HS-27A (cell line): ENCODE measurements at places on chromosomes 12 and 14.

DNA sequence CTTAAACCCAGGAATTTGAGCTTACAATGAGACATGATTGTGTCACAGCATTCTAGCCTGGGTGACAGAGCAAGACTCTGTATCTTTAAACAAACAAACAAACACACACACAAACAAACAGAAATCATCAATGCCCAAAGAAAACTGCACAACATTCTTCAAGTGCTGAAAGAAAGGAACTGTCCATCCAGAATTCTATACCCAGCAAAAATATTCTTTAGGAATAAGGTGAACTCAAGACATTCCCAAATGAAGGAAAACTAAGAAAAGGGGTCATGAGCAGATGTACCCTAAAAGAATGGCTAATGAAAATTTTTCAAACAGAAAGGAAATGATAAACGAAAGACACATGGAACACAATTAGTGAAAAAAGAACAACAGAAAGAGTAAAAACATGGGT, 22.3 kb upstream of the RNF212B start:
- no peak for DNase-seq

- DNase-seq, result no peak
These were observed 20.7 kb downstream of the YARS2 start for GRCh38 chr12:32734952-32735351.

DNA sequence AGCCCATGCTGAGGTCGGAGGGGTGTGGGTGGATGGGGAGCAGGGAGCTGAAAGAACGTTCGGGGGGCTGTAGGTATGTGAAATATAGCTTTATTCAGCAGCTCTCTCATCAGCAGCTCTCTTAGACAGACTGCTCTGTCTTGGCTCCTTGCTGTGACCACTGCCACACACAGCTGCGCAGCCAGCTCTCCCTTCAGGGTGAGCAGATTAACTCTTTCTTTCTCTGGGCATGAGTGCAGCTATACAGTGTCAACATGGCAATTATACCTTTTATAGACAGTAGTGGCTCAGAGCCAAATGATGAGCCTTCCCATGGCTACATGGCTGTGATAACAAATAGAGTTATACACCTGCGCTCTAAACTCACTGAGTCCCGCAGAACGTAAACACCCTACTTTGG, 137.7 kb upstream of the NEDD1 start:
- DNase-seq, result no peak

GRCh38 chr12:116937640-116938039, 26.9 kb downstream of the FBXW8 start:
- no peak for DNase-seq

DNA sequence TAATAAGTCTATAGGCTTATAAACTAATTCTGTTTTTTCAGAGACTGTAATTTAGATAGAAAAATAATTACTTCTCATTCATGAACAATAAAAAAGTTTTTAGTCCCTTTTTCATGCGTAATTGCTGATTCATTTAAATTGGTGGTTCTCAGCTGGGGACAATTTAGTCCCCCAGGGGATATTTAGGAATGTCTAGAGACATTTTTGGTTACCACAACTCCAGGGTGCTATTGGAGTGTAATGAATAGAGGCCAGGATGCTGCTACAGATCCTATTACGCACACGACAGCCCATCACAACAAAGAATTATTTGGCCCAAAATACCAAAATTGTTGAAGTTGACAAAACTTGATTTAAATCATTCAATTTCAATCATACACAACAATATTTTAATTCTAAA, 22.8 kb upstream of the VCPKMT start:
- no peak for DNase-seq

DNA sequence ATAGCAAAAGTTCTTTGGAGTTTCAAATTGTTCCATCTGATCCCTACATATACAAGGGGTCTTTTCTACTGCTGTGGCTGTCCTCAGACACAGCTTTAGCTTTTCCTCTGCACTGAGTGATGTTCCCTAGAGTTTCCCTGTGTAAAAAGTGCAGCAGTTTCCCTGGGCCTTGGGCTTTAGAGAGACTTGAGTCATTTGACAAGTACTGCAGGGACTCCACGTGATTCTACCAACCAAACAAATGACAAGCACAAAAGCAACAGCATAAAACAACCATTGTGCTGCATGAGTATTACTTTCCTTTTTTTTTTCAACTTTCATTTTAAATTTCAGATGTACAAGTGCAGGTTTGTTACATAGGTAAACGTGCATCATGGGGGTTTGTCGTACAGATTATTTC, 272.8 kb downstream of the PDZRN4 start:
- DNase-seq, result no peak

DNA sequence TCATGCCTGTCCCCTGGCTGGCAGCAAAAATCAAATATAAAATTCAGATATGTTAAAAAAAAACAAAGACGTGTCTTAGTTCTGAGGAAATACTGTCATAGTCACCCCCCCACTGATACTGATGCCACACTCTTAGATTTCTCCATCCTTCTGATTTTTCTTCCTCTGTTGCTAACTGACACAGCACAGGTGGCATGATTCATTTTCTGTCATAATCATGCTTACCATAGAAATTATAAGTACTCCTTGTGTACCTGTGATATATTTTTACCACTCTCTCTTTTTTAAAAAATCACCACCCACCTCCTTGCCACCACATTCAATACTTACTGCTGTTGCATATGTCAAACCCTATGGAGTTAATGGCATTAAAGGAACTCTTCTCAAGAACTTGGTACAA, 209.2 kb downstream of the PPM1H start:
- DNase-seq, result no peak

DNA sequence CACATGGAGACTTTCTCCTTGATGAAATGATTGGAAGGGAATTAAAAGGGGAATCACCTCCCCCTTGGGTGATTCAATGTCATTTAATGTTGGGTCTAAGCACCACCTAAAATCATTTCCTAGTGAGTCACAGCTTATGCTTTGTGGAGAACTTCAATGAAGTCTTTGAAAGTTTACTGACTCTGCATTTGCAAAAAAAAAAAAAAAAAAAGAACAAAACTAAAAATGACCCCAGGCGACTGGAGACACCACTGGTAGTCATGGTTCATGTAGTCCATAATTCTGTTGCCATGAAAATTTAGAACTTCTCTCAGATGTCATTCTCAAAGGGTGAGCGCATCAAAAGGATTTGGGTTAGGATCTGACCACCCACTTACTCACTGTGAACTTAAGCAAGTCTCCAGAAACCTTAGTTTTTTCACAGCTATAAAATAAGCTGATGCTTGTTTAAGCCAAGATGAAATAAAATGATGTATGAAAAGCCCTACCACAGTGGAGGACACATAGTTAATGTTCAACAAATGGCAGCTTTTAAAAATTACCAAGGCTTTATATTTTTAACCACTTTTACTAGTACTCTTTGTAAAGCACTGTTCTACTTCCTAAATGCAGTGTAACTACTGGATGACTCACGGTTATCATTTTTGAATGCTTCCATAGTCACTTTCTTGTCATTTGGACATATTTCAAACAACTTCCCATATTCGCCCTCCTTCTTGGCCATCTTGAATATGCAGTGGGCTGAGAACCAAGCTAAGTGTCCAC, 18.1 kb upstream of the KSR2 start:
- peak; percentile 80 for DNase-seq

- no peak for DNase-seq
These were observed 67.9 kb upstream of the ATF1 start for GRCh38 chr12:50695961-50696360.

DNA sequence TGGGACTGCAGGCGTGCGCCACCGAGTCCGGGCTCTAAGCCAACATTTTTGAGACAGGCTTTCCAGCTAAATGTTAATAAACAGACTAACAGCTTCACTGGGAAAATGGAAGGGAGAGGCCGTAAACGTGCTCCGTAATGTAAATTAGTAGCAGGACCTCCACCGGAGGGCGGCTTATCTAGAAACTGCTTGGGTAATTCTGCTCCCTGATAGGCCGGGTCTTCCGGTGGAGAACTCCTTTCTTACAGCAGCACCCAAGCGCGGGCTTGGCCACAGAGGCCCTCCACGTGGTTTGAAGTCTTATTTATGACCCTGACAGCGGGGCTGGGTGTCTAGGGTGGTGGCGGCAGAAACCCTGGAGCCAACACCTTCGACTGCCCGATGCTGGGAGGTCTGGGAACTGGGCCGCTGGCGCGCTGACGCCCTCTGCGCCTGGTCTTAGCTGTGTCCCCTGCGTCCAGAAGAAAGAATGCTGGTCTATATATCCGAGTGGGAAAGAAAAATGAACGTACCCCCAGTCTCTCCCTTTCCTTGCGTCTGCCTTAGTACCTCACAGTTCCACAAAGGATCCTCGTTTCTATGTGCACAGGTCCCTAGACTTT, 1.7 kb downstream of the DPPA3 start:
- DNase-seq, result no peak

GRCh38 chr12:108173160-108173559, 44.1 kb downstream of the WSCD2 start:
- no peak for DNase-seq

DNA sequence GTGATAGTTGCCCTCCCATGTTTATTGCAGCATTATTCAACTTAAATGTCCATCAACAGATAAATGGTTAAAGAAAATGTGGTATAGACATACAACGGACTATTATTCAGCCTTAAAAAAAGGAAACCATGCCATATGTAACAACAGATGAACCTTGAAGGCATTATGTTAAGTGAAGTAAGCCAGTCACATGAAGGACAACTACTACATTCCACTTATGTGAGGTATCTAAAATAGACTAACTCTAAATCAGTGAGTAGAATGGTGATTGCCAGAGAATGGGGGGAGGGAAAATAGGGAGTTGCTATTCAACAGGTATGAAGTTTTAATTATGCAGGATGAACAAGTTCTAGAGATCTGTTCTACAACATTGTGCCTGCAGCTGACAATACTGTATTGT, 10.1 kb downstream of the PCNX4 start:
- no peak for DNase-seq

DNA sequence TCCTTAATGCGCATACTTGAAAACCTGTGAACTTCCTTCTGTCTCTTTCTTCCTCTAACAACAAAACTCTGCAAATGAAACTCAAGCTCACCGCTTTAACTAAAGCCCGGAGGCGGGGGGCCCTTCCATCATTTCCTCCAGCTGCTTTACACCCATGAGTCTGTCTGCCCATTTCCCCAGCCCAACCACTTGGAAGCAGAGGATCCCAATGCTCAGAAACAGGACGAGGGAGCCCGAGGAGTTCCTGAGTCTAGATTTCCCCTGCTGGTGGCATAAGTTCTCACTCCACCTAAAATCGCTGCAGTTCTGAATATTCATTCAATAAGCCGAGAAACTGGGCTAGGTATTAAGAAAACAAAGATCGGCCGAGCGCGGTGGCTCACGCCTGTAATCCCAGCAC, 30.8 kb downstream of the GPR19 start:
- DNase-seq, result no peak

- DNase-seq, result peak; percentile 64
These were observed 66.8 kb upstream of the CFL2 start for GRCh38 chr14:34781242-34781641.

- no peak for DNase-seq
These were observed 124.6 kb downstream of the SINHCAF start for GRCh38 chr12:31201382-31201781.

- no peak for DNase-seq
These were observed 430.0 kb downstream of the ETNK1 start for GRCh38 chr12:23055004-23055403.

GRCh38 chr12:123083661-123084571, 67.0 kb downstream of the PITPNM2 start:
- DNase-seq, result no peak

GRCh38 chr12:19171731-19172130, 42.2 kb downstream of the PLEKHA5 start:
- DNase-seq, result no peak

DNA sequence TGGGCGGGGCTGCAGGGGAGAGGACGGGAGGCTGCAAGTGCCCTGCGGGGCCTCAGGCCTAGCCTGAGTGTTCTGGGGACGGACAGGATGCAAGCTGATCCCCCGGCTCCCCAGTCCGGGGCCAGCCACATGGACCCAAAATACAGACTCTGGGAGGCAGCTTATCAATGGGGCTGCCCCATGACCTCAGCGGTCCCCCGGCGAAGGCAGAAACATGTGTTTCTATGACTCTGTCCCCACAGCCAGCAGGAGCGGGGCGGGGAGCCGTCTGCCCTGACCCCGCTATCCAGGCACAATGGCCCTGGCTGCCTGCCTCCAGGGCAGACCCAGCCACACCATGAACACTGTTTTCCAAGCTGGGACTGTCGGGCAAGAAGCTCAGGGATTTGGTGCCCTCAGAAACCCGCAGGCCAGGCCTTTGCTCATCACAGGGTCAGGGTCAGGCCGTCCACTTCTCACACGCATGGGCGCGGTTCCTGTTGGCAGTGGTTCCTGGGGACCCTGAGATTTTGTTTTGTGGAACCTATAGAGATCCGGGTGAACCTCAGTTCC, 75.0 kb downstream of the RFLNA start:
- DNase-seq, result no peak

DNA sequence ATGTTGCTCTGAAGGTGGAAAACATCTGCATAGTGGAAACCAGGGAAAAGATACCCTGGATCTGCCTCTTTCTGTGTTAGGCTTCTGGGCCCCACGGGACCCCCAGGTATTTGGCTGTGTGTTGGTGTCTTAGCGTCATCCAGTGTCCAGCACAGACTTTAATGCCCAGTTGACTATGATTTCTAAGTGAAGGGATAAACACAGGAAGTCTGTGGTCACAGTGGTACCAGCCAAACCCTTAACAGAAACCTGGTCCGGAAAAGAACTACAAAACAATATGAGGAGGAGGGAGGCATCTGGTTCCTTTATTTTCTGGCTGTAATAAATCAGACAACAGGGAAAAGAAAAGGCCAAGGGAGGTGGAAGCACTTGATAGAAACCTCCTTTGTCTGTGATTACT, 56.4 kb downstream of the CMKLR1 start:
- no peak for DNase-seq

GRCh38 chr12:64042911-64043310, 179.2 kb downstream of the KICS2 start:
- DNase-seq, result no peak

GRCh38 chr12:129727100-129727499, 176.7 kb downstream of the TMEM132D start:
- DNase-seq, result no peak

- DNase-seq, result no peak
These were observed 449.9 kb downstream of the DPF3 start for GRCh38 chr14:72443991-72444441.

GRCh38 chr12:85956081-85956480, 82.0 kb downstream of the NTS start:
- no peak for DNase-seq

DNA sequence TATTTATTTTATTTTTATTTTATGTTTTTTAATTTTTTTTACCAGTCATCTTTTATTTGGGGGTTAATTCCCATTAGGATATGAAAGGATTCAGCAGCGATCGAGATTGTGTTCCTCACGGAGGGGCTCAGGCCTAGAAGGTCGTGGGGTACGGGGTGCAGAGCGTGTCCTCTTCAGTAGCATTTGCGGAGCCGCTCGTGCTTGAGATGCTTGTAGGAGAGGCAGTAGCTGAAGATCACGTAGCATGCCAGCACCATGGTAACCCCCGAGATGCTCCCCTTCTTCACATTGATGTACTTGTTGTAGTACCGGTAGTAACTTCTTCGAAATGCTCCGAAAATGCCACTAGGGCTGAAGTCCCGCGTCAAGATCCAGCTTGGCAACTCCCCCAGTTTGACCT, 40.5 kb upstream of the PLEKHG6 start:
- no peak for DNase-seq

- no peak for DNase-seq
These were observed 73.1 kb upstream of the MYL2 start for GRCh38 chr12:110993434-110993833.

GRCh38 chr14:65926504-65926903, 514.0 kb downstream of the FUT8 start:
- DNase-seq, result no peak
